ENCODE measurements at places on chromosomes 4 and X.

DNA sequence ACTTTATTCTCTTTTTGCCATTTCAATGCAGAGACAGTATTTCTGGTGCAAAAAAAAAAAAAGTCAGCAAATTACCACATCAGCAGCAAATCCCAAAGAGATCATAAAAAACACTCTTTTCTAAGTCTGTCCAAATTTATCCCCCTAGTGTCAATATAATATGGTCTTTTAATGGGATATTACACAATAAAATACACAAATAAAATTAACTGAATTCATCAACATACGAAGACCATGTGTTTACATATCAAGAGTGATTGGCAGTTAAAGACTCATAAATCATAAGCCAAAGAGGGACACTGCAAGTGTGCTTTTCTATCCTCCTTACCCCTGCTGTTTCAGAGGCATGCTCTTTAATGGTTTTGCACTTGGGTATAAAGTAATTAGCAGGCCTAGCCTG, 340.2 kb upstream of the DKK2 start:
- DNase-seq = no peak

DNA sequence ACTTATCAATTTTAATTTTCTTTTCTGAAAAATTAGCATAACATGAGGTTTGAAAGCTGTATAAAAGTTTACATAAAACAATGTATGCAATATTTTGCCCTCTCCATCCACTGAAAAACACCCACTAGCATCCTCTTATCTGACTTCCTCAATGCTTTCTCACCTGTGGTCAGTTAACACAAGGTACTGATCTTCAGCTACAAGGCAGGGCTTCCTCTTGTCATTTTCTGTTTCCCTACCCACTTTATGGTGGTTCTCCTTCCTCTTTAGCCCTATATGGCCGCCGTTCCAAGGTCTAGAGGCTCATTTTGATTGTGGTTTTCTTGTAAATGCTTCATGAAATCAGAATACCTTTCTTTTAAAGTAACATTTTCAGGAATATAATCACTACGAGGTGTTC, 618.6 kb upstream of the CPEB2 start:
- DNase-seq = no peak

- DNase-seq = no peak
Observed at GRCh38 chr4:152000518-152000917, 239.7 kb upstream of the GATB start.

GRCh38 chrX:42946544-42947194, 168.7 kb upstream of the PPP1R2C start:
- DNase-seq = no peak

DNA sequence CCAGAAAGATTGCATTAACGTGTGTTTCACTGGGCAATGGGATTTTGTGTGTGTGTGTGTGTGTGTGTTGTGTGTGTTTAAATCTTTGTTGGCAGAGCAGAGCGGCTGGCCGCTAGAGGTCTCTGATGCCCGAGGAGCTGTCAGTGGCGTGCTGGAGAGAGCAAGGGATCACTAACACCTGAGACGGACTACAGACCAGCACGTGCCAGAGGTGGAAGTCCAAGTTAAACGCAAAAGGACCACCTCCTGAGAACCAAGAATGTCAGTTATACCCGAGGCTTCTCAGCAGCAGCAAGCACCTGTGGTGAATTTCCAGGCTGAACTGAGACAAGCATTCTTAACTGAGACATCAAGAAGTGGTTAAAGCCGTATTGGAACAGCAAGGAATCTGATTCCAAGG, 9.0 kb upstream of the SLC25A14 start:
- DNase-seq = no peak

DNA sequence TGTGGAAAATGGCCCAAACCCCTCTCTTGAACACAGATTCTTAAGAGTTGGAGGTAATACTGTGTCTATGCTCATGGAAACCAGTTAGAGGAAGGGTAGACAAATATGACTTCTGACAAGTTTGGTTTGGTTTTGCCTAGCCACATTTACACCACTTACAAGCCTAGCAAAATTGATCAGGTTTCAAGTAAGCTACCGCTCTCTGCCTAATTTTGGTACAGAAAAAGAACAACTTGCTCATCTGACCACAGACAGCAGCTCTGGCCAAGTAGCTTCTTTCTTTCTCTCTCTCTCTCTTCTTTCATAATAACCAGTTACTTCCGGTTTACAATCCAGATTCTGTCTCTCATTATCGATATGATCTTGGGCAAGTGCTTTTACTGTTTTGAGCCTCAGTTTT, 260.0 kb downstream of the GLUD2 start:
- DNase-seq = no peak

DNA sequence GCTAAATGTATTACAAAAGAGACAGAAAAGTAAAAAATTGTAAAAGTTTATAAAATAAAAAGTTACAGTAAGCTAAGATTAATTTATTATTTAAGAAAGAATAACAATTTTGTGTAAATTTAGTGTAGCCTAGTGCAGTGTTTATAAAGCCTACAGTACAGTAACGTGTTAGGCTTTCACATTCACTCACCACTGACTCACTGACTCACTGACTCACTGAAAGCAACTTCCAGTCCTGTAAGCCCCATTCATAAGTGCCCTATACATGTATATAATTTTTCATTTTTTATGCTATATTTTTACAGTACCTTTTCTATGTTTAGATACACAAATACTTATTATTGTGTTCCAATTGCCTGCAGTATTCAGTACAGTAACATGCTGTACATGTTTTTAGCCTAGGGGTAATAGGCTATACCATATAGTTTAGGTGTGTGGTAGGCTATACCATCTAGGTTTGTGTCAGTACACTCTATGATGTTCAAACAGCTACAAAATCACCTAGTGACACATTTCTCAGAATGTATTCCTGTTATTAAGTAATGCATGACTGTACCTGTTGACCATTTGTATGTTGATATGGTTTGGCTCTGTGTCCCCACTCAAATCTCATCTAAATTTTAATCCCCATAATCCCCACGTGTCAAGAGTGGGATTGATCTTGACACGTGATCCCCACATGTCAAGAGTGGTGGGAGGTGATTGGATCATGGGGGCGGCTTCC, 57.9 kb downstream of the CFAP299 start:
- no peak for DNase-seq

GRCh38 chrX:110156167-110156754, 153.3 kb downstream of the TMEM164 start:
- DNase-seq = no peak

GRCh38 chrX:19639056-19639455, 123.7 kb upstream of the MAP3K15 start:
- no peak for DNase-seq

DNA sequence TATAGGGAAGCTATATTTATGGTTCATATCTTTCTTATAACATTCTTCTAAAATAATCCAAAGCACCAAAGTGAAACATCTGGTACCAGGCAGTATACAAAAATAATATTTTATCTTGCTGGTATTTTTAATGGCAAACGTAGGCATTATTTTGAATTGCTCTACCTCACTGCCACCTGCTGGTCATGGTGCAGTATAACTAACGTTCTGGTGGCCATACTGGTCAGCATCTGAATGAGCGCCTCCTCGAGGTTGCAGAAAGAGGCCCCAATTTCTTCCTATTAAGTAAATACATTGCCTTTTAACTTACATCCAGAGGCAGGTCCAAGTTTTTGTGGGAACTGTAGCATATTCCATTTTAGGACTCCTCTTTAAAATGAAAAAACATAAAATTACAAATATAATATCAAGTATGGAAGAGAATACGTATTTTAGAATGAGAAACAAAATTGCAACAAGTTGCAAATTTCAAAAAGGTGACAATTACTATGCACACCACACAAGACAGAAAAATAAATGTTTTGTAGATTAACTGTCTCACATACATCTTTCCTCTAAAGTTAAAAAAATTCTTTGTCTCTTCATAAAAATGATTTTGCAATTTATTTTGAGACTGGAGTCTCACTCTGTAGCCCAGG, 22.9 kb upstream of the CWH43 start:
- DNase-seq = peak; percentile 68

- no peak for DNase-seq
Observed at GRCh38 chrX:128691872-128692271, 639.7 kb upstream of the ACTRT1 start.

GRCh38 chrX:53599781-53600396, 86.6 kb downstream of the HUWE1 start:
- DNase-seq = no peak

- no peak for DNase-seq
Observed at GRCh38 chrX:154696676-154697045, 43.3 kb upstream of the CTAG2 start.

GRCh38 chrX:131910586-131910985, 112.5 kb upstream of the STK26 start:
- DNase-seq = no peak

DNA sequence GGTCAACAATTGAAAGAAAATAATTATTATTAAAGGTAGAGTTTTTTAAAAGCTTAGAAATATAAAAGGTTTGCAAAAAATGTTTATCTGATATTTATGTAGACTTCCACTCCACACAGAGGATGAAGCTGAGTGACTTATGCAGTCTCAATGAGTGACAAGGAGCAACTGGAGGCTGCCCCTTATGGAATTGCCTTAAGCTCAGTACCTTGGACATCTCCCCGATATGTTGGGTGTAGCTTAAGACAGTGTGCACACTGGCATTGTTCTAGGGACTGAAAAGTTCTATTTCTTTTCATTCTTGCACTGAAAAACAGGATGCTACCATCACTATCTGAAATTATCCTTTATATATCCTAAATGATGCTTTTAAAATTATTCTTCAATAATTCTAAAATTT, 292.1 kb downstream of the PRDM5 start:
- DNase-seq = no peak

DNA sequence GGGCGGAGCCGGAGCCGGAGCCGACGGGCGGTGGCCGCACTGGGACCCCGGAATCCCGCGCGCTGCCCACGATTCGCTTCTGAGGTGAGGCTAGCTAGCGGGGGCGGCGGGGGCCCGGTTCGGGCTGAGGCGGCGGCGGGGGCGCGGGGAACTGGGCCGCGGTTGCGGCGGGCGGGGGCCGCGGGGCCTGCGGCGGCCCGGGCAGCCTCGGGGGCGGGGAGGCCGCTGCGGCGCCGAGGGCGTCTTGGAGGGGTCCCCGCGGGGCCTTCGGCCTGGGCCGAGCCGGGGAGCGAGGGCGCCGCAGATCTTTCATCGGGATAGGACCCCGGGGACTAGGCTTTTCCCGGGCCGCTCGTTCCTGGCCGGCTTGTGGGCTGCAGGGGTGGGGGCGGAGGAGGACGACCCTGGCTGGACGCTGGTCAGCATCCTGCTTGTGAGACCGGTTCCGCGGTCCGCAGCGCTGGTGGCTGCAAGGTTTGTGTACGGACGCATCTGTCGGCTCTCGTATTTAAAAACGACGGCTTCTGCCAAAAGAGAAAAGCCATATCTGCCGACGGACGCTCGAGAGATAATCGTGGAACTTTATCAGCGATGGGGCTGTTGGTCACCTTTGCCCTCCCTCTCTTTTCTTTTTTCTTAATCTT, 419 bp downstream of the ADD1 start:
- DNase-seq = no peak

- no peak for DNase-seq
Observed at GRCh38 chr4:88893961-88894360, 163.0 kb downstream of the FAM13A start.
